ENCODE measurements at places on chromosomes 11 and 22.

GRCh38 chr22:44279069-44279360 is 33.7 kb downstream of the SHISAL1 start:
- DNase-seq = no peak

GRCh38 chr11:119935349-119935925 is 202.5 kb downstream of the TRIM29 start:
- DNase-seq = no peak

GRCh38 chr11:86889001-86889341 is 66.2 kb downstream of the FZD4 start:
- DNase-seq = no peak

- no peak for DNase-seq
Observed at GRCh38 chr11:2389377-2390026, 11.0 kb upstream of the TSSC4 start.

- no peak for DNase-seq
Observed at GRCh38 chr11:103662880-103663279, 373.6 kb upstream of the DDI1 start.

DNA sequence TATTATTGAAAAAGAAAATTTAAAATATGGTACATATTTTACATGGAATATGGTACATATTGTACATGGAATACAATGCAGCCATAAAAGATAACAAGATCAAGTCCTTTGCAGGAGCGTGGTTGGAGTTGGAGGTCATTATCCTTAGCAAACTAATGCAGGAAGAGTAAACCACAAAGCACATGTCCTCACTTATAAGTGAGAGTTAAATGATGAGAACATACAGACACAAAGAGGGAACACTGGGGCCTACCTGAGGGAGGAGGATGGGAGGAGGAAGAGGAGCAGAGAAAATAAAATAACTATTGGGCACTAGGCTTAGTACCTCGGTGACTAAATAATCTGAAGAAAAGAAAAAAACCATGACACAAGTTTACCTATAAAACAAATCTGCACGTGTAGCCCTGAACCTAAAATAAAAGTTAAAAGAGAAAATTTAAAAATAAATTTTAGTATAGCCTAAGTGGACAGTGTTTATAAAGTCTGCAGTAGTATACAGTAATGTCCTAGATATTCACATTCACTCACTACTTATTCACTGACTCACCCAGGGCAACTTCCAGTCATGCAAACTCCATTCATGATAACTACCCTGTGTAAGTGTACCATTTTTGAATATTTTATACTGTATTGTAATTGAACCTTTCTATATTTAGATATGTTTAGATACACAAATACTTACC is 204.4 kb downstream of the FAM76B start:
- DNase-seq = no peak

- no peak for DNase-seq
Observed at GRCh38 chr11:111379602-111380136, 594 bp upstream of the POU2AF1 start.

- no peak for DNase-seq
Observed at GRCh38 chr11:66800720-66801428, 42.4 kb upstream of the RCE1 start.

GRCh38 chr22:30265131-30265720 is 1.4 kb downstream of the OSM start:
- no peak for DNase-seq

DNA sequence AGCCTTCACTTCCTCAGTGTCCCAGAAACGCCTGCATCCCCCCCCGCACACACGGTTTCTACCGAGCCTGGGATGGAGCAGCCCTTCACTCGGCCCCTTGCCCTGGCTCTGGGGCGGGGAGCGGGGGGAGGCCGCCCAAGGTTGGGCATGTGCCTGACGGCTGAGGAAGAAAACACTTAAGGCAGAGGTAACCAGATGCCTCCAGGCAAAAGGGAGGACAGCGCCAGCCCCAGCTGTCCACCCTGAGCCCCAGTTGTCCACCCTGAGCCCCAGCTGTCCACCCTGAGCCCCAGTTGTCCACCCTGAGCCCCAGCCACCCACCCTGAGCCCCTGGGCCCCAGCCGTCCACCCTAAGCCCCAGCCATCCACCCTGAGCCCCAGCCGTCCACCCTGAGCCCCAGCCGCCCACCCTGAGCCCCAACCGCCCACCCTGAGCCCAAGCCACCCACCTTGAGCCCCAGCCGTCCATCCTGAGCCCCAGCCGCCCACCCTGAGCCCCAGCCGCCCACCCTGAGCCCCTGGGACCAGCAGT is 3.8 kb upstream of the TTLL8 start:
- no peak for DNase-seq

GRCh38 chr11:98740321-98740720 is 280.4 kb upstream of the CNTN5 start:
- no peak for DNase-seq

- no peak for DNase-seq
Observed at GRCh38 chr22:33682927-33683326, 237.3 kb downstream of the LARGE1 start.

GRCh38 chr11:131980888-131981668 is 610.7 kb downstream of the NTM start:
- DNase-seq = no peak

DNA sequence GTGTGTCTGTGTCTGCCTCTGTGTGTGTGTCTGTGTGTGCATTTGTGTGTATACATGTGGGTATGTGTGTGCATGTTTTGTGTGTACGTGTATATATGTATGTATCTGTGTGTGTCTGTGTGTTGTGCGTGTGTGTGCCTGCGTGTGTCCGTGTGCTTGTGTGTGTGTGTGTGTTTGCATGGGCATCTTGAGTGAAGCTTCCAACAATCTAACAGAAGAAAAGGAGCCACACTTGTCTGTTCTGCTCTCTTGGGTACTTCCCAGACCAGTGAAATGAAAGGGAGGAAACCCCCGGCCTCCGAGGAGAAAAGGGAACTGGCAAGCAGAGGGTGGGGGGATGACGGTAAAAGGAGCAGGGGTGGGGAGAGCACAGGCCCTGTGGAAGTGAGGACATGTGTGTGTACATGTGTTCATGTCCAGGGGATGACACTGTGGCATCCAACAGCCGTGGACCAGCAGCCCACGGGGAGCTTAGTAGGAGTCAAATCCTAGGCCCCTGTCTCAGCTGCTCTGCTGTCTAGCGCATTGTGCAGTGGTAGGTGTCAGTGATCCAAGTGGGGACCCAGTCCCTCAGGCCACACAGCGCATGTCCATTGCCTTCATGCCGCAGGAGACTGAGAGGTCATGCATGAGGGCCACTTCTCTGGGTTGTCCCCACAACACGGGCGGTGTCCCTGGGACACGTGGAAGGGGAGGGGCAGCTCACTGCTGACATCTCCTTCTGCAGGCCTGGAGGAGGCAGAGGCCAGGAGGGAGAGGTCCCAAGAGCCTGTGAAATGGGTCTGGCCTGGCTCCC is 8.1 kb downstream of the CSF2RB start:
- no peak for DNase-seq

DNA sequence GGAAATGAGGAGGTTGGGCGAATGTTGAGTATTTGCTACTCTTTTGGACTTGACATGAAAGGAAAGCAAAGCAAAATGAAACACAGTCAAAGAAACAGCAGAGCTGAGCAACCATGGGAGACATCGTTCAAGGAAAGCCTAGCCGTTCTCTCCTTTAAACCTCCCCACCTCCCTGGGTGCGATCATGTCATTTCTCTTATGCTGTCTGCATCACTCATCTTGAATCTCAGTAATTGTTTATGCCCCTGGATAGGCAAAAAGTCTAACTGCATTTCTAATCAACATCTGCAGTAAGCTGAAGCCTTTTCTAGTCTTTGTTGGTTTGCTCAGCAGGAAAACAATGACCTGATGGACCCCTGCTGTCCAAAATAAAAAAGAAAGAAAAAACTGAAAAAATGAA is 107.0 kb downstream of the MSANTD4 start:
- DNase-seq = no peak

DNA sequence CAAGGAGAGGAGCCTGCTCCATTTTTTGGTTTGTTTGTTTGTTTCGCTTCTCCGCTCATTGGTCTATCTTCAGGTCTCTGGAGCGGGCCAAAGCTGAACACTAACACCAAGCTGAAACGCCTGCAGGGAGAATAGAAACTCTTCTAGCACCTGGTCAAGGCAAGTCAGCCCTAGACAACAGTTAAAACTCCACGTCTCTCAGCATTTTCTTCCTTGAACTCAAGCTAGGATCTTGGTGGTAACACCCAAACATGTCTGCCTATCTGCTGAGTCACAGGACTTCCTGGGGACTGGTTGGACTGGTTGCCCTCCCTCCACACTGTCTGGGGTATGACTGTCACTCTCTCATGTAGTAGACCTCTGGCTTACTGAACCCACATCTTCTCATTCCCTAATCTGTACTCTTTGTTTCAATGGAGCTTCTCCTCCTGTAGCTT is 23.9 kb upstream of the RBFOX2 start:
- no peak for DNase-seq

GRCh38 chr11:95134491-95134890 is 44.8 kb downstream of the ENDOD1 start:
- DNase-seq = no peak

- DNase-seq = no peak
Observed at GRCh38 chr11:134138376-134138775, 69.5 kb downstream of the JAM3 start.
